Fibroblast of the aortic adventitia (primary cell): ENCODE measurements at places on chromosomes 13 and 19.
A peak's percentile ranks its signal among the peaks of the same experiment; 100 is the strongest.

- no peak for DNase-seq
These were observed 269.3 kb downstream of the POU4F1 start for GRCh38 chr13:78334059-78334458.

- DNase-seq: peak; percentile 83
These were observed 40.6 kb downstream of the COL4A2 start for GRCh38 chr13:110347535-110348308.

- no peak for DNase-seq
These were observed at the start of gene FUT1 for GRCh38 chr19:48752496-48753365. Gene FUT1, minus strand, starts transcription at chr19:48752641. Its CDS starts 1,360 bp downstream, at chr19:48751281.

GRCh38 chr13:20401531-20401930, 124.1 kb downstream of the CRYL1 start:
- peak; percentile 27 for DNase-seq

DNA sequence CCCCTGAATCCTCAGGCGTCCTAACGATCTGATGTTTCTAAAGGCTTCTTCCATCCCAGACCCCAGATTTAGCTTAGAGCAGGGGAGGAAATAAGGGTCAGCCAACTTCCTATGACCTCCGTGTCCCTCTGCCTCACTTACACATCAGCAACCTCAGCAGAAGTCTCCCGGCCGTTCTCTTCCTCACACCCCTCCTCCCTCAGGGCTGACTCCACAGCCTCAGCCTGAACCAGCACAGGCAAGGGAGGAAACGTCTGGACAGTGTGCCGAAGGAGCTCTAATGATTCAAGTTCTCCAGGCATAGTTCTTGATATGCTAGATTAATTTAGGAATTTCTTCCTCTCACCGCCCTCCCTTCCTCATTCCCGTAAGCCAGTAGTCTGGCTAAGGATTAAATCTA, 121.4 kb downstream of the NUFIP1 start:
- DNase-seq: peak; percentile 16

DNA sequence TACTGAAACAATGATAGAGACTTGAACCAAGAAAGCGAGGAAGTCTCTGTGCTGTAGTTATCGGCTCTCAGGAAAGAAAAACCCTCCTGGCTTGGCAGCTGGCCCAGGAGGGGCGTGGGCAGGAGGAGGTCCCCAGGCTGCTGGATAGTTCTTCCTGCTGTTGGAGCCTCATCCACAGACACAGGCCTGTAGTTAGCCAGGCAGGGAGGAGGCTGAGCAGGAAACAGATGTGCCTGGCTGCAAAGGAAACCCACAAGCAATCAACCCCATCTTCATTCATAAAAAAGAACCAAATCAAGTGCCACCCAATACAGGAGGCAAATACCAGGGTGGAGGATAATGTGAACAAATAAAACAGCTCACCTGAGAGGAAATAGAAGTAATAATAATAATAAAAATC, 86.2 kb downstream of the IRS2 start:
- DNase-seq: peak; percentile 24

GRCh38 chr19:41535029-41535622, 40.8 kb upstream of the CEACAM21 start:
- DNase-seq: no peak

DNA sequence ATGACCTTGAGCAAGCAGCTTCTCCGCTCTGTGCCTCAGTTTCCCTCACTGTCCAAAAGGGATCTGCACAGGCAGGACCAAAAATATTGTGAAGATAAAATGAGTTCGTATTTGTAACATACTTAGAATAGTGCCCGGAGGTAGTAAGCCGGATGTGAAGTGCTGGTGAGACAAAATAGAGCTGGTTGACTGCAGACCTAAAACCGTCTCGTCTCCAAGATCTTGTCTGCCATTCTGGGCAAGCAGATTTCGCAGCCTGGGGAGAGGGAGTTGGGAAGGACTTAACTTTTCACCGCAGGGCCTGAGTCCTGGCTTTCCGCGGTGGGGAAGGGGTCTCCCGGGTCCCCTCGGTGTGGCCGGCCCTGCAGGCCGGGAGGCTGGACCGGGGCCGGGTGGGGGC, 8.2 kb upstream of the BBC3 start:
- no peak for DNase-seq

- no peak for DNase-seq
These were observed 27.2 kb upstream of the POU4F1 start for GRCh38 chr13:78630511-78630910.

GRCh38 chr19:6014551-6015135, 36.7 kb upstream of the RANBP3 start:
- DNase-seq: no peak

DNA sequence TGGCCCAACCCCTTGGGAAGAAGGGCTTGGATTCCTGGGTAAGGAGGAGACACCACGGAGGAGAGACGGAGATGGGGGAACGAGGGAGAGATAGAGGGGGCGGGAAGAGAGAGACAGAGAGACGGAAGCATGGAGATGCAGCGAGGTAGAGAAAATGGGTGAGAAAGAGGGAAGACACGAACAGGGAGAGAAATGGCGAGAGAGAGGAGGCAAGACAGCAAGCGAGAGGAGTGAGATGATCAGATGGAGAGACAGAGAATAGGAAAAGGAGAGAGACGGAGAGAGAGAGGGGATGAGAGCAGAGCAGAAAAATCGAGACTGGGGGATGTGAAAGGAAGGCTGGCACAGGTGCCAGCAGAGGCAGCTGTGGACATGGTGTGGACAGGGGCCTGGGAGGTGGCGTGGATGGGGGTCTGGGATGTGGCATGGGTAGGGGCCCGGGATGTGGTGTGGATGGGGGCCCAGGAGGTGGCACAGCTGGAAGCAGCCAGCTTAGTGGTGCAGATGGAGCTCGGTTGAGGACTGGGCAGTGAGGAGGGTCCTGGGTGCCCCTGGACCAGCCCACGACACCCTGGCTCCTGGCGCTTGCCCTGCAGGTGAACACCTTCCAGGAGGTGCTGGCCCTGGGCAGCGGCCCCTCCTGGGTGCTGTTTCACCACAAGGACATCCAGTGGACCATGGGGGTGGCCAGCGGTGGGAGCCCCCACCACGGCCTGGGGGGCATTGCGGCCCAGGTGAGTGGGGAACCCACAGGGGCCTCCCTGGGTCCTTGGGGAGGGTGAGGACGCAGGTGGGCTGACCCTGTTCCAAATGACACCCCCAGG, 33.9 kb downstream of the HPN start:
- no peak for DNase-seq

DNA sequence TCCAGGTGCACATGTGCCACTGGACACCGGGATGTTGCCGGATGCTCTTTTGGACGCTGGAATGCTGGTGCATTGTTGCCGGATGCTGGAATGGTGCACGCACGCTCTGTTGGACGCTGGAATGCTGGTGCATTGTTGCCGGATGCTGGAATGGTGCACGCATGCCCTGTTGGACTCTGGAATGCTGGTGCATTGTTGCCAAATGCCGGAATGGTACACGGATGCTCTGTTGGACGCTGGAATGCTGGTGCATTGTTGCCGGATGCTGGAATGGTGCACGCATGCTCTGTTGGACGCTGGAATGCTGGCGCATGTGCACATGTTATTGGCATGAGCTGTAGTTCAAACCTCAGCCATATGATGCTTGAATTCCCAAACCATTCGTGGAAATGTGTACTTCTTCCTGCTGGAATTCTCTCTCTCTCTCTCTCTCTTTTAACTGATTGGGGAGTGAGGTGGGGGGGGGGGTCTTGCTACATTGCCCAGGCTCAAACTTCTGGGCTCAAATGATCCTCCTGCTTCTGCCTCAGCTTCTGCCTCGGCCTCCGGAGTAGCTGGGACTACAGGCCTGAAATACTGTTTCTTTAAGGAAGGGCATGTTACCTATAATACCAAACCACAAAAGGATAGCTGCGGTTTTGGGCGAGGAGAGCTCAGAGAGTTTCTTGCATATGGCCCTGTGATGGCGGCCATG, 1.2 kb upstream of the MCF2L start:
- DNase-seq: no peak

DNA sequence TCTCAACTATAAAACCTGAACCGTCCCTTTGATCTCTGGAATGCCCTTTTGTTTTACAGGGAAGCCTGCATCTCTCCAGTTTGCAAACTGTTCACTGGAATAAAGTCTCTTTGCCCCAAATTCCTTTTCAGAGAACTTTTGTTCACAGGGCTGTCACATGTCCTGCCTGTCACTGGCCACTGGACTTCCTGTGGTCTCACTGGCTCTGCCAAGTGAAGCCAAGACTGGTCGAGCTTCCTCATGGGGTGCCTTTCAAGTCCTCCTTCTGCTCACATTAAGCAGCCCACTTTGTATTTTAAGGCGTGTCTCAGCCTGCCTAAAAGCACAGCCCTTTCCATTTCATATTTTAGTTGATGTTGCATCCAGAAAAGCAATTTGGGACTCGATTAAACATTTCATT, 215.7 kb downstream of the KATNAL1 start:
- DNase-seq: no peak

DNA sequence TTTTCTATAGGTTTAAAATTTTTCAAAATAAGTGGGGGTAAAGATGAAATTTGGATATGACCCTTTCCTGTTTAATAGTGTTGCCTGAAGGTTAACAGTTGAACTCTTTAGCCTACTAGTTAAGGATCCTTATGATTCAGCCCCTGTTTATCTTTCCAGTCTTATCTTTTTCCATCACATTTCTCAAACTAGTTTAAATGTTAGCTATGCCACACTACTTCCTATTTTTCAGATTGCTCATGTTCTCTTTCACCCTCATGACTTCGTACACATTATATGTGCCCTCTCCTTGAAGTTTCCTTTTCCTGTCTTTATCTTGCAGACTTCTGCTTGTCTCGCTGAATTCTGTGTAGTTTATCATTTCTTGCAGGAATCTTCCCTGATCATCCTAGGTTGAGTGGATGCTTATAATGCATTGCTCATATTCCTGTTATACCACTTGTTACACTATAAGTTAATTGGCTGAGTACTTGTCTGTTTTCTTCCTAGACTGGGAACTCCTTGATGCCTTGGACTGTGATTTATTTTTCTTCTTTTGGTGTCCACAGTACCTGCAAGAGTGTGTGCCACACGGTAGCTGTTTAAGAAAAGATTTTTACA, 86.7 kb downstream of the FNDC3A start:
- peak; percentile 16 for DNase-seq

- DNase-seq: no peak
These were observed 27.9 kb downstream of the MIPEP start for GRCh38 chr13:23861310-23861709.

DNA sequence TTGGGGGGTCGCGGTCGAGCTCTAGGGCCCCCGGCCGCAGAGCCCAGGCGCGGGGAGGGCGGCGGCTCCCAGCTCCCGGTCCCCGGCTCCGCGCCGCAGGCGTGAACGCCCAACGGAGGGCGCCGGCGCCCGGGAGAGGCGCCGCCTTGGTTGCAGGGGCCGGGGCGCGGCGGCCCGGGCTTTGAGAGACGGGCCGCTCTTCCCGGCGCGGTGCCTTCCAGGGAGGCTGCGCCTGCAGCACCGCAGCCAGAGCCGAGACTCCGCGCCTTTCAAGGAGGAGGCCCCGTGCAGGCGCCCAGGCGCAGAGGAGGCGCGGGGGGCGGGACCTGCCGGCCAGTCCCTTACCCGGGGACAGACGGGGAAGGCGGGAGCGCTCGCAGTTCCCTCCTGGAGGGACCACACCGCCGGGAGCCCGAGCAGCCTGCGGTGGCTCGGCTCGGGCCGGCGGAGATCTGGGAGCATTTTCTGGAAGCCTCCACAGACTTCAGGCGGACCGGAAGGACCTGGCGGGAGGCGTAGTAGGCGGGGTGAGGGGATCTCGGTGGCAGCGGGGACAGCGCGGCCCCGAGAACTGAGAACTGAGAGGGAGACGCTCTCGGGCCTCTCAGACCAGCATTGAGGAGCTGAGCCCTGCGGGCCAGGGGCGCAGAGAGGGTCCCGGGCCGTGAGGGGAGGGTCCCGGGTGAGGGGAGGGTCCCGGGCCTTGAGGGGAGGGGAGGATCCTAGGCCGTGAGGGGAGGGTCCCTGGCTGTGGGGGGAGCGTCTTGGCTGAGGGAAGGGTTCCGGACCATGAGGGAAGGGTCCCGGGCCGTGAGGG, 25.5 kb upstream of the MCF2L start:
- peak; percentile 5 for DNase-seq

DNA sequence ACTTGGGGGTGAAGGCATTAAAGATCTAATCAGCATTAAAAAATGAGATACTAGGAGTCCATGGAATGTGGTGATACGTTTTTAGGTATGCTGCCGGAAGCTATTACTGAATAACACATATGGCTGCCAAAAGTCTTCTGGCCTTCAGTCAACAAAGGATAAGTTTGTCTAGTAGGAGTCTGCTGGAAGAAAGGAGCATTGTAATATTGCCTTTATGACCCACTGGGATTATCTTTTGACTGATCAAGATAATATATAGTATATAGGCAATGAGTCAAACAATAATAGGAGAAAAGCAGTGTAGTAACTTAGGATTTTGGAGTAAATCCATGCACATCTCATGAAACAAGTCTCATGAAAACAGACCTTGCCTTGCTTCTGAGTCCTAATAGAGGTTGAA, 295.4 kb downstream of the SLITRK6 start:
- DNase-seq: peak; percentile 78

DNA sequence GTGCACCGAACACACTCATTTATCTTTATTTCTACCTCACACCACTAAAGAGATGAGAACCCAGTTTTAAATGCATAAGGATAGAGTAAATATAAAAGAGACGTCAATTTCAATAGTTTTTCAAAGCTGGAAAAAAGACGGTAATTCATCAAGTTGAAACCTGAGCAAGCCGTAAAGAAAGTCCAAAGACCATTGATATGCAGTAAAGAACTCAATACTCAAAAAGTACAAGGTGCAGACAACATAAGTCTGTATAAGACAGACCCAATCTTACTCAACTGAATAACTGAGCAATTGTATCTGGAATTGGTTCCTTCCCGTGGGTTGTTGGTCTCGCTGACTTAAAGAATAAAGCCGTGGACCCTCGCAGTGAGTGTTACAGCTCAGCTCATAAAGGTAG, 82.1 kb downstream of the SERP2 start:
- DNase-seq: no peak

DNA sequence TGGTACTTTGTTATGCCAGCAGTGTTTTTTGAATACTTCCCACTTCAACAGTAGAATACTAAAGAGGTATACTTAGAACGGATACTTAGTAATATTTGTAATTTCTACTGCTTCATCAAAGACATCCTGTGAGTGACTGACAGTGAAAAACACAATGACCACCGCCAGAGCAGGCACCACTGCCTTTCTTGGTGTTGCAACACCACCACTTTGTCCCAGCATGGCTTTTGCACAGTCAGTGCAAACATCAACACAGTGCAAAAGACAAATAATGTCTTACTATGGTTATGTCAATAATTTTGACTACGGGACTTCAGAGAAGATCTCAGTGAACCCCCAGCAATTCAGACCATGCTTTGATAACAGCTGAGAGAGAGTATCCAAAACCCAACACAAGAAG, 220.5 kb downstream of the RBM26 start:
- no peak for DNase-seq

GRCh38 chr13:100269837-100270236, 180.9 kb downstream of the PCCA start:
- peak; percentile 89 for DNase-seq

GRCh38 chr13:49419276-49419675, 24.6 kb downstream of the CAB39L start:
- no peak for DNase-seq

- no peak for DNase-seq
These were observed 63.4 kb downstream of the SLAIN1 start for GRCh38 chr13:77760893-77761292.
